HFF-Myc (cell line): ENCODE measurements at places on chromosomes 1 and 21.

- DNase-seq: peak; percentile 15
Observed at GRCh38 chr1:75796376-75797272, at the start of gene MSH4. TSS of gene MSH4 (plus strand) at chr1:75796882. CDS start at chr1:75796986, 104 bp downstream.

DNA sequence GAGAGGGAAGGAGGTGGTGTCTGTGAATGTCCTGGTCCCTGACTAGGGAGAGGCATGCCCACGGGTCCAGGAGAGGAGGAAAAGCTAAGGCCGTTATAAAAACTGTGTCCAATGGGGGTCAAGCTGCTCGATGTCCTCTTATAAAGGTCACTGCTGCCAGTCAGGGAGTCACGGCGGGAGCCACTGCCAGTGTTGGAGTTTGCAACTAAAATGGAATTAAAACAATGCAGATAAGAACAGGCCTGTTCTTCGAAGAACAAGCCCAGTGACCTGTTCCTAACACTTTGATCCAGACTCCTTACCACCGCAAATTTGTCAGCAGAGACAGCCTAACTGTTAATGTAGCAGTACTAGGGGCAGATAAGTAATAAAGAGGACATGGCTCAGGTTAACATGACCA is 56.1 kb upstream of the SDC3 start:
- DNase-seq: no peak

DNA sequence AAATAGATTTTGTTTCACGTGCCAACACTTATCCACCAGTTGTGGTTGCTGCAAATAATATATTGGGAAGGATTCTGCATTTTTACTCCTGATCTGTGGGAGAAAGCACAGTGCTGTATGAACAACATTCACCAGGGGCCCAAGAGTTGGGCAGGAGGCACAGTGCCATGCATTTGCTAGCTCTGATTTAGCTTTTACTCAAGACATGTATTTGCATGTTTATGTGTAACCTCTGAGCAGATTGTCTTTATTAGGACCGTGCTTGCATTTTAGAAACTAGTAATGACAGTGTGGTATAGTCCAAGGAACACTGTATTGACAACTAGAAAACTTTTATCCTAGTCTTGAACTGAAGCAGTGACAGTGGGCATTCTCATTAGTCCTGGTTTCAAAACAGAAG is 133.9 kb upstream of the B3GALT2 start:
- no peak for DNase-seq

- DNase-seq: no peak
Observed at GRCh38 chr1:182301467-182302198, 90.0 kb downstream of the GLUL start.

GRCh38 chr1:15761366-15762128 is 3.0 kb downstream of the FBLIM1 start:
- DNase-seq: no peak

- no peak for DNase-seq
Observed at GRCh38 chr1:12416101-12416500, 186.3 kb downstream of the VPS13D start.

GRCh38 chr21:28729887-28730286 is 262.8 kb downstream of the LTN1 start:
- DNase-seq: no peak

DNA sequence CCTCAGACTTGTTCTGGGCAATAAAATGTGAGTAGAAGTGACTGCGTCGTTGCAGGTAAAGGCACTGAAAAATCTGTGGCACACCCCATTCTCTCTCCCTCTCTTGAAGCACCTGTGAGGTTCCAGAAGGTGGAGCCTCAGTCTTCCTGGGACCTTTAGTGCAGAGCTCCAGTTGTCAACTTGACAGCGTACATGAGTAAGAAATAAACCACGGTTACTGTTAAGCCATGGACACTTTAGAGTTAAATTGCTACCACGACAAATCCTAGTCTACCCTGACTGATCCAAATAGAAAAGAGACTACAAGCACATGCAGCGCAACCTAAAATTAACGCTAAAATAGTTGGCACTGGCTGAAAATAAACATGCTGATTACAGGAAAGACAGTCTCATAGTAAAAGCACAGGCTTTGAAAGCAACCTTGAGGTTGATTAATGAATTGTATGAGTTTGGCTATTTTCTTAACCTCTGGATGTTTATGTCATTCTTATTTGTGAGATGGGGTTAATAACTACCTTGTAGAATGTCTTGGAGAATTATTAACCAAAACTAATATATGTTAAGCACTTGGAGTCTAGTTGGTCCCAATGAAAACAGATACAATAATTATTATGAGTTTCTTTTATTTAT is 93.0 kb upstream of the PLPPR4 start:
- DNase-seq: no peak

GRCh38 chr1:112356765-112357164 is 39.2 kb upstream of the CTTNBP2NL start:
- no peak for DNase-seq

DNA sequence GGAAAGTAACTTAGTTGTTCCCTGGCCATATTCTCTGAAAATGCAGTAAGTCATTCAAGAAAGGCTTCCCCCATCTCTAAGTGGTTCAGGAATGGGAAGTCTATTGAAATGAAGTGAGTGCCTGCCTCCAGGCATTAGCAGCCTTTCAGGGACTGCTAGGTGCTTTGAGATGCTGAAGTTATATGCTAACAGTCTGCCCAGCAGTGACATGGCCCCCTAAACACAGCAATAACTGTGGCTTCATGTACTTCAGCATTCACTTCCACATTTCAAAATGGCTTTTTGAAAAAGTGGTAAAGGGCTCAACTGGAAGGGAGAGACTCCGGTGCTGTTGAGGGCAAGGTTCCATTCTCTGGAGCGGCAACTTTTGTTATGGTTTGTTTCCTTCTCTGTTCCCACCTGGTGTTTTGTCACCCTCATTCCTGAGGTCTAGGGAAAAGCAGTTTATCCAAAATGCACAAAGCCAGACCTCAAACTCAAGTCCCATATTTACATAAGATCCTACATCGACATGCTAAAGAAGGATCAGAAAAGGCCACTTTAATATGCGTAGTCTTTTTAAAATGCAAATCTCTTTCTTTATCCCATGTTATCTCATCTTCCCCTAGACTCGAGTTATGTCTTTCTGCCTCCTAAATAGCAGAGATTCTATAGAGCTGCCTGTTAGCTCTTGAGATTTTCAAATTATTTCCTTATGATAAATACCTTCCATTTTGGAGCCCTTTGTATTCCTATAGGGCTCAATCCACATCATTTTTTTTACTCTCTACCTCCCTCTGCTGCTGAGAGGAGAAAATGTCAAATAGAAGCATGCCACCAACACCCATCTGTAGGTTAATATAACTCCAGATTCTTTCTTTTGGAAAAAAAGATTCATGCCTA is 34.2 kb upstream of the LRRC8C start:
- DNase-seq: no peak

GRCh38 chr1:47002211-47002610 is 21.3 kb upstream of the CYP4X1 start:
- DNase-seq: no peak

DNA sequence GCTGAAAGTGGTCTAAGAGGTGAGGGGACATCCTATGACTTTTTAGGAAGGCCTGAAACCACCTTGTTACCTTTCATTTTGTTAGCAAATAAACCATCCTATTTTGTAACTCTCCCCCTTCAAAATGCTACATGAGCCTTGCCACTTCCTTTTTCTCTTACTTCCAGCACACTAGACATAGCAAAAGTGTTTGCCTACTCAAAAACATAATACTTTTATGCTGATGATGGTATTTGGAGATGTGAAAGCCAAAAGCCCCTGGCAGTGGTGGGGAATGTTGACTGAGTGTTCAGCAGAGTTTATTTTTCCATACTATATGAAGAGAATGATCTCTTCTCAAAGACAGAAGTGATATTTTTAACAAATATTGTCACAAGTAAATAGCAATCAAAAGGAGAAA is 134.2 kb downstream of the EDEM3 start:
- no peak for DNase-seq

DNA sequence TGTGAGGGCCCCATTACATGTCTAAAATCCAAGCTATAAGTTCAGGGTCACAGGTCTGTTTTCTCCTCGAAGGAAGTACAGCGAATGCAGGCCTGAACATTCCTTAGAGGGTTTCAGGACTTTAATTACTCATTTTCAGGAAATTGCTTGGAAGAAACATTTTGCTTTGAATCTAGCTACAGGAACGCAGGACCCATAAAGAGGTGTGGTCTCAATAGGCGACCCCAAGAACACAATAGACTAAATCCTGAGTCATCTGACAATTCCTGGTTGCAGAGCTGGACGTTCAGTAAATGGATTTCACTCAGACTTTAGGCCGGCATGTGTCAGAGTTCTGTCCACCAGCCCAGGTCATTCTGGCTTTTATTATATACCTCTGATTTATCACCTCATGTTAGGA is 1.0 kb upstream of the ERG start:
- no peak for DNase-seq

DNA sequence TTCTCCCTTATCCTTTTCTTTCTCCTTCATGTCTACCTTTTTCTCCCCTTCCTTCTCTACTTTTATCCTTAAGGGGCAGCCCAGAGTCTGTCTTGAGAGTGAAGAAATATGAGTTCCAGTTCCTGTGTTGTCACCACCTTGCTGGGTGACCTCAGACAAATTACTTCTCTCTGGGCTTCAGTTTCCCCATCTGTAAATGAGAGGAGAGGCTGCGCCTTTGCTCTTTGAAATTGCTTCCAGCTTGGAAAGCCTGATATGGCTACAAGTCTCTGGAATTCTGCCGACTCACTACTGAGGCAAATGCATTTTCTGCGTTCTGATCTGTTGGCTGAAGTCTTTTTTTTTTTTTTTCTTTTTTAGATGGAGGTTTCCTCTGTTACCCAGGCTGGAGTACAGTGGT is 119.2 kb downstream of the SYF2 start:
- no peak for DNase-seq

GRCh38 chr1:28927648-28928313 is 13.4 kb downstream of the EPB41 start:
- no peak for DNase-seq

DNA sequence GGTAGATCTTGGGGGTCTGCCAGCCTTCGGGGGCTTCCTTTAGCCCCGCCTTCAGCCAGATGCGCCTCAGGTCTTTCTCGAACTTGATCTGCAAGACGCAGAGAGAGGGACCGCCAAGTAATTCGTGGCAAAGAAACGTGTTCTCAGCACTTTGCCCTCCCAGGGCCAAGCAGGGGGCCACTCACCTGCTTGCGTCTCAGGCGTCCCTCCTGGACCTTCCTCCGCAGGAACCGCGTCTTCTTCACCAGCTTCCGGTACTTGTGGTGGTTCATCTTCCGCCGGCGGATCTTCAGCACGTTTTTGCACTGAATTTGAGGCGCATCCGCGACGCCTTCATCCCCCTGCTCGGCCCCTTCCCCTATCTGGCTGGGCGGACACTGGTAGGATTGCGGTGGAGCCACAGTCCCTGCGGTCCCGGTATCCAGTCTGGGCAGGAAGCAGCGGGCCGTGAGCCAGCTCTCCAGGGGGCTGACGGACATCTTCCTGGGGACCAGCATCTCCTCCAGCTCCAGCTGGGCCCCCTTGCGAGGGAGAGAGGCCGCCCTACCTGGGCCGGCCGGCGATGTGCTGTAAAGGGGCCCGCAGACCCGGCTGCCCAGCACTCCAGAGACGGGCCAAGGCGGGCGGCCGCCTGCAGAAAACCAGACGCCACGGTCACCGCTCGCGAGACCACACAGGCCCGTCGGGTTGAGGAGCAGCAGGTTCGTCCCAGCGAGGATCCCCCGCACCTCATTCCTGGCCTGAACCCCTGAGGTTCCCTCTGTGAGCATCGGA is 1.0 kb downstream of the AURKAIP1 start:
- DNase-seq: no peak

GRCh38 chr1:30366911-30367310 is 356.5 kb downstream of the MATN1 start:
- DNase-seq: no peak

- no peak for DNase-seq
Observed at GRCh38 chr1:166122873-166123466, 43.8 kb downstream of the FAM78B start.

DNA sequence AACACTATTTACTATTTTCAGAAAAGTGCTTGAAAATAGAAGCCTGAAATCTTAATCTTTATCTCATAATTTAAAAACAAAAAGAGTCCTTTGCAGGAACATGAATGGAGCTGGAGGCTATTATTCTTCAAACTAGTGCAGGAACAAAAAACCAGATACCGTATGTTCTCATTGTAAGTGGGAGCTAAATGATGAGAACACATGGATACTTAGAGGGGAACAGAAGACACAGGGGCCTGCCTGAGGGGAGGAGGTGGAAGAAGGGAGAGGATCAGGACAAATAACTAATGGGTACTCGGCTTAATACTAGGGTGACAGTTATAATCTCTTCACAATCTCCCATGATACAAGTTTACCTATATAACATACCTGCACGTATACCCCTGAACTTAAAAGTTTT is 176.3 kb downstream of the SDCCAG8 start:
- no peak for DNase-seq

GRCh38 chr21:14383596-14384180 is 742 bp upstream of the HSPA13 start:
- DNase-seq: peak; percentile 10

DNA sequence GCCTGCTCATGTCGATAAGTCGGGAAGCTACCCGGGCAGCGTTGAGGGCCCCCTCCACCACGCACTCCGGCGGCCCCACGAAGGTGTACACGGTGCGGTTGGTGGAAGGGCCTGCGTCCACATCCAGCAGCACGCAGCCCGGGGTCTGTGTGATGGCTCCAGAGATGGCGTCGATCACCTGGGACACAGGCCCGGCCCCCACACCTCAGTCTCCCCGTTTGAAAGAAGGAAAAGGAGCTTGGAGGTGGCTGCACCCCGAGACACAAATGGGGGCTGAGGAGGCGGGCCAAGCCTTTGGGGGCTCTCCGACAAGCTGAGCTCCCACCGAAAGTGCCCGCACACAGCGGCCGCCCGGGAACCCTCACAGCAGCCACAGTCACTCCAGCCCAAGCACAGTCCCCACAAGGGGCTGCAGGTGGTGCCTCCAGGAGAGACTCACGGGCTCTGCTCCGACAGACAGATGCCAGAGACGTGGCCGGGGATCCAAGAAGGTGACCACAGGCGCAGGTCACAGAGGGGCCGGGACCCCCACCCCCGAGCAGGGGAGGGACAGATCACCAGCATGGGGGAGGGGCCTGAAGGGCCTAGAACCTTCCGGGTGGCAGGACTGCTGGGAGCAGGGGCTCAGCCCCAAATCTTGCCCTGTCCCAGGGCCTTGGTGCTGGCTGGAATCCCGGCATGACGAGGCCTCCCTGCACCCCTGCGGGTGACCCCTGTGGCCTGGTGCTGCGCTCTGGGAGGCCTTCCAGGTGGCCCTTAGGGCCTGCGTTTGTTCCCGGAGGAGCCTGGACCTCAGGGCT is 1.0 kb downstream of the FTCD start:
- DNase-seq: no peak

GRCh38 chr1:57377339-57378139 is 46.3 kb downstream of the DAB1 start:
- DNase-seq: no peak

DNA sequence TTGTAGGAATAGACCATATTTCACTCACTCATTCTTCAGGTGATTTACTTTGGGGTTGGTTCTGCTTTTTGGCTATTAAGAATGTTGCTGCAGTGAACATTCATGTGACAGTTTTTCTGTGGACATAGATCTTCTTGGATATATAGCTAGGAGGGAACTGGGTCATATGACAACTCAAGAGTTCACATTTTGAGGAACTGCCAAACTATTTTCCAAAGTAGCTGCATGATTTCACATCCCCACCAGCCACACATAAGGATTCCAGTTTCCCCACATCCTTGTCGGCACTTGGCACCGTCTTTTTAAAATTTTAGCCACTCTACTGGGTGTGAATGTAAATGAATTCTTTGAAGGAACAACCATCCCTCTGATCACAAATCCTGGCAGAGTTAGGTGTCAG is 126.0 kb downstream of the PRDM2 start:
- DNase-seq: no peak
